ENCODE measurements at places on chromosomes 7 and 10. TPM values are rescaled to one million over a fixed set of nuclear protein-coding genes. Genes with fewer than 3 reads are reported as not detected.

The DDIT4 gene
- 280 TPM for total RNA-seq

GRCh38 chr7:120785095-120785494 lies 72.8 kb downstream of the TSPAN12 start:
- no peak for DNase-seq

DNA sequence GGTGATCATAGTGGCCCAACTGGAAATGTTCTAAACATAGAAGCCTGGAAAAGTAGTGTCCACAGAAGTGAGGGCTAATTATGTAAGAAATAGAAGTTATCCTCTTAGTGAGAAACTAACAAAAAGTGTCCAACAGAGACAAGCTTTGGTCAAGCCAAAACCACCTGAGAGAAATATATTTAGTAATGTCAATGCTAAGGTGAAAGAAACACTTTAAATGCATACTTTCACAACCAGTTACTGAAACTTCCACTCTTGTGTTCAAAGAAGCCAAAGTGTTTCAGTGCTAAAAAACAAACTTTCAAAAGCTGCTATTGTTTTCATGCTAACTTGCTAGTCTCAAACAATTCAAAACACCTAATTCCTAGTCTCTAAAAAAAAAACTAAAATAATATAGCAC lies 18.1 kb downstream of the RAB11FIP2 start:
- no peak for DNase-seq

- DNase-seq = no peak
These were observed 390.9 kb upstream of the PFKP start for GRCh38 chr10:2676455-2676854.

GRCh38 chr7:49432254-49432653 lies 341.2 kb upstream of the VWC2 start:
- no peak for DNase-seq

DNA sequence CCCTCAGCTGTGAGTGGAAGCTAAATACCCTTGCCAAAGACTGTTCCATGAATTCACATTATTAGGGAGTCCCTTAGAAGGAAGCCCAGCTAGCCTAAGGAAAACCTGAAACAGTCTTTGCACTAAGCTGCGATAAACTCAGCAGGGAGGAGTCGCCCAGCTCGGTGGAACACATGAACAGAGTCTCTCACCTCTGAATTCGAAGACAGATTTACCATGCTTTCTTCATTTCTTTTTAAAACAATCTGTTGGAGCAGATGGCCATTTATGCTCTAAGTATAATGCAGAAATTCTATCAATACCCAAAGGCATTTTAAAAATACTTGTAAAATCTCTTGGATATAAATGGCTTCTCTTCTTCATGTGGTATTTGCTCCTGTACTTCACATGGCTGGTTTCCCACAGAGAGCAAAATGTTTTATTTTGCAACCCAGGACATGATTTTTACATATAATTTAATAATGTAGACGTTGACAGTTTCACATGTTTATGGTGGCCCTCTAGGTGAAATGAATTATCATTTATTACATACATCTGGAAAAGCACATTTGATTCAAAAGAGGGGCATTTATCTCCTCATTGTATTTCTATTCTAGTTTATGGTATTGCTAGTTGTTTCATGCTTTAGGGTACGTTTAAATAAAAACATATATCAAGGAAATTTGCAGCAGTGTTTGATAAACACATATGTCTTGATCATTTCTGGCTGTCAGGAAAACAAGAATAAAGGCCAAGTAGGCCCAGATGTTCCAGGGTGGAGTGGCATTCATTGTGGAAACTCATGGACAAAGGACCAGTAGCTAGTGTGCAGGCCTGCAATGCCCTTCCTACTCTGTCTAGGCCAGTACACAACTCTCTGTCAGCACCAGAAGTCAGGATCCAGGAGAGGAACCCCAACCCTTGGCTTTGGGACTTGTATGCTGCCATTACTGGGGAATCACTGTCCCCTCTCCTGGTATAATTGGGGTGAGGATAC lies 52.2 kb downstream of the LRGUK start:
- no peak for DNase-seq

- no peak for DNase-seq
These were observed 20.2 kb upstream of the ASL start for GRCh38 chr7:66055321-66055956.

- DNase-seq = no peak
These were observed 187.4 kb upstream of the GDF10 start for GRCh38 chr10:47112612-47113011.

- DNase-seq = no peak
These were observed 48.1 kb downstream of the PDLIM1 start for GRCh38 chr10:95242581-95243317.

DNA sequence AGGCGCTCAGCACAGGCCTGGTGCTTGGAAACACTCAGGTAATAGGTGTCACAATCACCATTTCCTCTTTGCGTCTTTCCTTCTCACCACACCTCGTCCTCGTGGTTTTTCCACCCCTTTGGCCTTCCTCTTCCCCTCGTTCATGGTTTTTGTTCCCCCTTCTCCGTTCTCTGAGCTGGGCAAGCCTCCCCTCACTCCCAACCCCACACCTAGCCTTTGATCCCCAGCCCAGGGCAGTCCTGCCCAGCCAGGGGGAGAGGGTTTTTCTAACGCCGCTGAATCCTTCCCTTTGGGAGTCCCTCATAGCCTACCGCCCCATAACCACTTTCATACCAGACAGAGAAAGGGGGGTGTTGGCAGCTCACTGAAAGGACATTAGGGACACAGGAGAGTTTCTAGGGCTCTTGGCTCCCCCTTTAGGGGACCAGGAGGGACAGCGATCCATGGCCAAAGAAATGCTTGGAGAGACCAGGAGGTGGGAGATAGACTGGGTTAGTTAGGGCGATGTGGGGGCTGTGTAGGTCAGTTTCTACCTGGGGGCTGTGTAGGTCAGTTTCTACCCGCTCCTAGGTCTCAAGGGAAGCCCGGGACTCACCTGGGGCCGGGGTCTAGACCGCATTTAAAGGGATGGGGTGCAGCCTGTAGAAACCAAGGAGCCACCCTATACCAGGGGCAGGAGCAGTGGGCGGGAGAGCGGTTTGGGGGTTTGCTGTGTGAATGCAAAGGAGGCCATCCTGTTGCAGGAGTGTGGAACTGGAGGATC lies 1.4 kb downstream of the EPHB4 start:
- DNase-seq = no peak

The IGFBP1 gene
- 8.1 TPM for total RNA-seq

DNA sequence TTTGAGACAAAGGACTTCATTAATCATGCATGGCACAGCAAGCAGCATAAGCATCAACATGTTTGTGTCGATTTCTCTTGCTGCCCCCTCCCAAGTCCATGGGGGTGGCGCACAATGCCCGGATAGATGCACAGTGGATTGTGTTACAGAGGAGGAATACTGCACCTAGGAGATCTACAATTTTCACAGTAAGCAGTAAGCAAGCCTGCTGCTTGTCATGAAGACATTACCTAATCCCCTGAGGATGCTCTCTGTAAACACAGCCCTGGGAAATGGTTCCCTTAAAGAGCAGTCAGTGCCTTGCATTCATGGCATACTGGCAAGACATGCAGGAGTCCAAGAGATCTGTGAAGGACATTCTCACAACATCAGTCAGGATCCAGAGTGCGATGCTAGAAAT lies 137.7 kb downstream of the ETV1 start:
- peak; percentile 14 for DNase-seq

The CPN1 gene
- total RNA-seq = 0.07 TPM

The CALHM1 gene
- total RNA-seq = not detected

The TMEM225B gene
- total RNA-seq = not detected

DNA sequence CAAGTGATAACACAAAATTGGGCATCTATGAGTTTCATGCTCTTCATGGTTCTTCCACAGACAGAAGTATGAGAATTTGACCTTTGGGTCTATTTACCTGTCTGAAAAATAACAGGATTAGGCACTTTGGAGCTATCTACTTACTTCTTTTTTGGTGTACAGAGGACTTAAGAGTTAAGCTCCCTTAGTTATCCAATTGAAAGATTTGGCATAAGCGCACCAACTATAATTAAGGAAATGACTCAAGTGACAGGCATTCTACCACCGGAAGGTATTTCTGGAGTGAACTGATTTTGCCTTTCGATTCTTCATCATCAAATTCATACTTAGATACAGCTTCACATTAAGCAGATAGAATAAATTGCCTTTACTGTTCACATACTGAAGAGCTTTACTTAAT lies 43.9 kb downstream of the IFIT5 start:
- no peak for DNase-seq

DNA sequence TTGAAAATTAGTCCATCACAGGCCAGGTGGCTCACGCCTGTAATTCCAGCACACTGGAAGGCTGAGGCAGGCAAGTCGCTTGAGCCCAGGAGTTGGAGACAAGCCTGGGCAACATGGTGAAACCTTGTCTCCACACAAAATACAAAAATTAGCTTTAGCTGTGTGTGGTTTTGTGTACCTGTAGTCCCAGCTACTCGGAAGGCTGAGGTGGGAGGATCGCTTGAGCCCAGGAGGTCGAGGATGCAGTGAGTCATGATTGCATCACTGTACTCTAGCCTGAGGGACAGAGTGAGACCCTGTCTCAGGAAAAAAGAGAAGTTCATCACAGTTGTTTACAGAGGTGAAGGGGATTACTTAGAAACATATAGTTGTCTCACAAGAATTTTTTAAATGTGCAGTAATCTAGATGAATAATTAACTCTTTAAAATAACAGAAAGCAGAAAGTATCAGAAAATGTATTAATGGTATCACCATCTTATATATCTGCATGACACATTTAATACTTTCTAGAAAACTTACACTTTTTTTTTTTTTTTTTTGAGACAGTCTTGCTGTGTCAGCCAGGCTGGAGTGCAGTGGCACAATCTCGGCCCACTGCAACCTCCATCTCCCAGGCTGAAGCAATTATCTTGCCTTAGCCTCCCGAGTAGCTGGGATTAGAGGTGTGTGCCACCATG lies 8.9 kb downstream of the LCOR start:
- DNase-seq = no peak

GRCh38 chr10:17871036-17871435 lies 61.9 kb downstream of the MRC1 start:
- DNase-seq = no peak

DNA sequence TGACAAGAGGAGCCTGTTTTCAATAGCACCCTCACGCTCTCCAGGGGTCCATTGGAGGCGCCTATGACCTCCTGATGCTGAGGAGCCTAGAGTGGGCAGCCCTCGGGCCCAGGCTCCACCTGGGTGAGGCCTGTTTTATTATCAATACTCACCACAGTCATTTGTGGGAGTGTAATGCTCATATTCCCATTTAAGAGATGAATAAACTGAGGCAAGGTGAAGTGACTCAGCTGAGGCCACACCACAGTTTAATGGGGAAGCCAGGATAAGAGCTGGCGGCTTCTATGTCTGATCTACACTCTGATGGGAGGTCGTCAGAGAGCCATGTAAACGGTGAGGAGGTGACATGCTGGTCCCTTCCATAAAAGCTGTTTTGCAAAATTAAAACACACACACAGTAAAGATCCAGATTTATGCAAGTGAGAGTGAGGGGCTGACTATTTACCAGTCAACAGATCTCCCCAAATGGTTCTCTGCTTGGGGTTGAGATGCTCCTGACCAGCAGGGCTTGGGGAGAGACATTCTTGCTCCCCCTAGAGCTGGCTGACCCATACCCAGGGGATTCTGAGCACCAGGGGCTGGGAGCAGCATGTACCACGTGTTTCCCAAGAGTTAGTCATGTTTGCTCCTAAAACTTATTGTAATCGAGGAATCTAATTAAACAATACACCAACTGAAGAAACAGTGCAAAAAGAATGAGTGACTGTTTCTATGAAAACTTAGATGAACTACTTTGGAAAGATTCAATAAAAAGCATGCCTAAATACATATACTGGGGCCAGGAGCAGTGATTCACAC lies 81.0 kb upstream of the INSIG1 start:
- no peak for DNase-seq

GRCh38 chr7:89837515-89837914 lies 316.8 kb upstream of the STEAP1 start:
- peak; percentile 35 for DNase-seq

DNA sequence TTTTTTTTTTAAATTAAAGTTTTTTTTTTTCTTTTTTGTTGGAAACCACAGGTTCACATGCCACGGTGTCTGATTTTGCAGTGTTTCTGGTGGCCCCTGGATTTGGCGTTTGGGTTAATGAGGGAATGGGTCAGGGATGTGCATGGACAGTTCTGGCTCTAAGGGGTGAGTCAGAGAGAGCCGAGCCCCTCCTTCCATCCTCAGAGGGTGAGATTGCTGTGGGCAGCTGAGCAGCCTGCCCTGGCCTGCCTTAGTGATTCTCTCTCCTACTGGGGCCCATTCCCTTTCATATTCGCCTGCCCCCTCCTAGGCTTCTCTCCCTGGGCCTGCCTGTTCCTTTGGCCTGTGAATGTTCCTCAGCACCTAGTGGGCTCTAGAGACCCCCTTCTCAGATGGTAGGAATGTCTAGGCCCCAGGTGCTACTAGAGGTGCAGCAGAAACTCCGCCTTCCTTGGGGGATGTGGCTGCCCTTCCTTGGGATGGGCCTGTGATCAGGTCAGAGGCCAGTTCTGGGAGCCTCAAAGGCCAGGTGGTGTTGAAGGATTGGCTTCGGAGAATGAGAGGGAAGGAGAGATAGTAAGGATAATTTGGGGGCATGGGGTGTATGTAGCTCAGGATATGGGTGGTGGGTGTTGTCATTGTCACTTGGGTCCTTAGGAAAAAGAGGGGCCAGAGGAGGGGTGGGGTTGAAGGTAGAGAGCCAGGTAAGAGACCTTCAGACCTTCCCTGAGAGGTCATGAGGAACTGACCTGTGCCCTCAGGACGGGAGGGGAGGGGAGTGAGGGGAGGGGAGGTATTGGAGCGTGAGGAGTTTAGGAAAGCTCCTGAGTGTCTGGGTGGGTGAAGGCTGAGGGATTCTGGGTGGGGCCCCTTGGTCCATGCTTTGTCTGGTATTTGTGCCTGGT lies 19.8 kb downstream of the TSPAN14 start:
- DNase-seq = peak; percentile 72

The ZNF212 gene
- total RNA-seq = 8.7 TPM

- peak; percentile 54 for DNase-seq
These were observed 73.8 kb downstream of the OSBPL3 start for GRCh38 chr7:24905996-24906770.

GRCh38 chr10:47056247-47056510 lies 145.0 kb downstream of the PTPN20 start:
- DNase-seq = no peak

GRCh38 chr7:27670676-27671075 lies 8.0 kb upstream of the HIBADH start:
- no peak for DNase-seq

The VIPR2 gene
- not detected for total RNA-seq

The CCDC201 gene
- not detected for total RNA-seq

The OR2A5 gene
- total RNA-seq = not detected

GRCh38 chr7:107327986-107328569 lies 141.8 kb upstream of the GPR22 start:
- DNase-seq = peak; percentile 25

- DNase-seq = peak; percentile 56
These were observed 147.1 kb downstream of the BUB3 start for GRCh38 chr10:123301077-123301857.

Data from kidney epithelial cell (primary cell).